ENCODE measurements at places on chromosomes 7 and 10.

DNA sequence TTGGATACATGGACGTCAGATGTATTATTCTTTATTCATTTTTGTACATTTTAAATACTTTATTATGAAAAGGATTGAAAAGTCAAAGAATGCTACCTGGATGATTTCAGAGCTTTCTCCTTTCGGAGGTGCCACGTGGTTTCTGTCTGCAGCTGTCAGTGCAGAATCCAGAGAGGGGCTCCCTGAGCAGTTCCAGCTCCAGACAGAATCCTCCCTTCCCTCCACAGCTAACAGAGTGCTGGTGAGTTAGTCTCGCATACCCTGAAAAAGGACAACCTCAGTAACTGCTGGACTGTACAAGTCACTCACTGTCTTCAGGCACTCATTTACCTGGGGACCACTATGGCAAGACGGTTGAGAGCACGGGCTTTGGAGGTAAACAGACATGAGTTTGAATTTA lies 10.9 kb downstream of the DNMBP start:
- no peak for DNase-seq

DNA sequence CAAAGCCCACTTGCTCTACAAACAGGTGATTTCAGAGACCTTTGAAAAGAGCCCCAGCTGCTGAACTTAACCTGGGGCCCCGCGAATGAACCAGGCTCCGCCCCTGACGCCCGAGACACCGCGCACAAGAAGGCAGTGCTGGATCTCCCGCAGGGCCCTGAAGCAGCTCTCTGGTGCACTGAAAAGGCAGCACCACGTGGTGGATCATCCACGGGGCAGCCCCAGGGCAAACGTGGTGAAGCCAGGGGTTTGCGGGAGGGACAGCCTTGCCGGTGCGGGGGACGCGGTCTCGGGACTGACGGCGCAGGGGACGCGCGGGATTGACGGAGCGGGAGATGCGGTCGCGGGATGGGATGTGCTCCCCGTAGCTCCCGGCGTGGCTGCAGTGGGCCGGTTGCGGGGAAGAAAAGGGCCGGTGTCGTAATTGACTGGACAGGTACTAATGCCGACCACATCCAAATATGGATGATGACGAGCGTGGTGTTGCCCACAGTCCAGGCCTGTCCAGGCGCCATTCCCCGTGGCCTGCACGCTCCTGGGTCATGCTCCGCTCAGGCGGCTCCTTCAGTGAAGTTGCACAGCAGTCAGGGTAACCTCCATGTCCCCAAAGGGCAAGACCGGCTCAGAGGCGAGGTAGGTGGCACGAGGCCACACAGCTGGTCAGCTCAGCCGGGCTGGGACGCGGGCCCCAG lies 421.1 kb downstream of the DNAJB6 start:
- no peak for DNase-seq

- no peak for DNase-seq
Observed at GRCh38 chr7:3436112-3436511, 135.1 kb downstream of the SDK1 start.

- no peak for DNase-seq
Observed at GRCh38 chr10:79995979-79996634, 47.2 kb upstream of the SFTPD start.

GRCh38 chr10:19480353-19480752 lies 335.9 kb upstream of the PLXDC2 start:
- no peak for DNase-seq

Measured in epithelial cell of prostate (primary cell).